ENCODE measurements at places on chromosomes 4 and X.

DNA sequence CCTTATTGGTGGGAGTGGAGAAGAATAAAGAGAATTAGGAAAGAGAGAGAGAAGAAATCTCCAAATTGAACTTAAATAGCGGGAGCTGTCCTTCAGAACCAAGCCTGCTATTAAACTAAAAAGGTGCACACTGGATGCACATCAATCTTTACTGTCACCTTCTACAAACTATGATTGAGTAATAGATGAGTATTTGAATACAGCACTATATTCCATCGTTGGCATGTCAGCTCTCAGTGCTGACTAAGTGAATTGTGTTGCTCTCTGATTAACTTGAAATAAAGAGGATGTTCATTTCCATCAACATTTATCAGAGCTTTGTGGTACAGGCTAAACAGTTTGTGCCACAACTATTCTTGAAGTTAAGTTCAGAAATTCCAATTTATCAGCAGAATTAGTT is 143.7 kb upstream of the PABPC4L start:
- DNase-seq, result no peak

DNA sequence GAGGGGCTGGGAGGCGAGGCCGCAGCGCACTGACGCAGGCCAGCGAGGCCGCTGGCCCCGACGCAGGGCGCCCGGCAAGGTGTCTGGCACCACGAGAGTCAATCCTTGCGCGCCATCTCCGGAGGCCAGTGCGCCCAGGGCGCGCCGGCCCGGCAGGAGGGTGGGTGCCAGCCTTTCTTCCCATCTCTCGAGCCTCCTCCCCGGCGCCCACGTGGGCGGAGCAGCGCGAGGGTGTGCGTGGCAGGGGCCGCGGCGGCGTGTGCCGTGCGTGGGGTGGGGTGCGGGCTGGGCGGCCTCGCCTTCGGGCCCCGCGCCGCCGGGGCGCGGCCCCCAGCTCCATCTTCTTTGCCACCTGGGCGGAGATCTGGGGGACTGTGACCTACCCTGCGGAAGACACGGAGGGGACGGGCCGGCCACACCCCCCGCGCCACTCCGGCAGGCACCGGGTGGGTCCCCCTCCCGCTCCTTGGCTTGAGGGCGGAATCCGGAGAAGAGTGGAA is 877 bp downstream of the JAKMIP1 start:
- DNase-seq, result no peak

DNA sequence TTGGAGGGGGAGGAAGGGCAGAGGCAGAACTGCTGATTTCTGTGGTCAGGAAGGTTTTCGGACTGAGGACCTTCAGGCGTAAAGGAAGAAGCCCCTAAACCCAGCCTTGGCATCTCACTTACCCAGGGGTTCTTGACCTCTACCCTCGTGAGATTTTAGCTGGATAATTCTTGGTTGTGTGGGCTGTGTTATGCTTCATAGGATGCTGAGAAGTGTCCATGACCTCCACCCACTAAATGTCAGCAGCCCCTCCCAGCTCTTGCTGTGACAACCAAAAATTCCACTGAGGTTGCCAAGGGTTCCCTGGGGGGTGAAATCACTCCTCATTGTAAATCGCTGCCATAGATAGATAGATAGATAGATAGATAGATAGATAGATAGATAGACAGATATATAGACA is 5.8 kb upstream of the CRLF2 start:
- no peak for DNase-seq

DNA sequence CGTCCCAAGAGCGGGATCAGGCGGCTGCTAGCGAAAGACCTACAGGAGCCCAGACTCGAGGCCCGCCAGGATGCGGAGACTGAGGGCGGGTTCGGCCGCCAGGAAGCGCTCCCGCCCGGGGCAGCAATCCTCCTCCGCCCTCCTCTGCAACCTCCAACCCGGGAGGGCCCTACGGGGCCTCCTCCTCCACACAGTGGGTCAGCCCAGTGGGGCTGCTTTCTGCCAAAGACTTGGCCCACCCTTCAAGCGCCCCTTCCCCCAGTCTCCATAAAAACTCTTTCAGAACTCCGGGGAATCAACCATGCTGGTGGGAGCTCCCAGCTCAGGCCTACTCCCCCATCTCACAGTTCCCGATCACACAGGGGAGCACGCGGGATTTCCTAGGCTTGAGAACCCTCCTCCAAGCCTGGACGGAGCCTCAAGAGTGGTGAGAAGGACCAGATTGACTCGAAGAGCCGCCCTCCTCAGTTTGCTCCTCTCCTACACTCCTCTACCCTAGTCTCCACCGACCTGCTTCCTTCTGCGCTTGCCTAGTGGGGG is 77.5 kb downstream of the RLIM start:
- DNase-seq, result no peak

GRCh38 chrX:41449615-41450014 is 2.5 kb downstream of the NYX start:
- DNase-seq, result no peak

- no peak for DNase-seq
Observed at GRCh38 chr4:67696061-67696460, 4.9 kb downstream of the UBA6 start.

- DNase-seq, result no peak
Observed at GRCh38 chrX:98398542-98398941, 1514.8 kb downstream of the RPA4 start.

DNA sequence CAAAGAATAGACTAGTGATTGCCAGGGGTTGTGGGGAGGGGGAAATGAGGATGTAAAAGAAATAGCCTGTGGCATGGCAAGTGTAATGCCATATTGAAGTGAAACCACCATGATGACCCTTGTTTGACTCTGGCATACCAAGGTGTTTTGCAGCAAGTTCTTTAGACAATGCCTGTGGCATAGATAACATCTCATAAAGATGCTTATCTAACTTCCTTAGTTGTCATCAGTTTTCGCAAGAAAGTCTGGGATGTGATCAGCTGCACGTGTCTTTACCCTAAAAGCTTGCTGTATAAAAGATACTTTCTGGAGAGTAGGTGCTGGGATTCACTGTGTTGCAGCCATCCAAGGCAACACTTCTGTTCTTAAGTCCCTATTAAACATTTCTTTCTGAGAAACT is 176.1 kb upstream of the MAGEB16 start:
- no peak for DNase-seq

DNA sequence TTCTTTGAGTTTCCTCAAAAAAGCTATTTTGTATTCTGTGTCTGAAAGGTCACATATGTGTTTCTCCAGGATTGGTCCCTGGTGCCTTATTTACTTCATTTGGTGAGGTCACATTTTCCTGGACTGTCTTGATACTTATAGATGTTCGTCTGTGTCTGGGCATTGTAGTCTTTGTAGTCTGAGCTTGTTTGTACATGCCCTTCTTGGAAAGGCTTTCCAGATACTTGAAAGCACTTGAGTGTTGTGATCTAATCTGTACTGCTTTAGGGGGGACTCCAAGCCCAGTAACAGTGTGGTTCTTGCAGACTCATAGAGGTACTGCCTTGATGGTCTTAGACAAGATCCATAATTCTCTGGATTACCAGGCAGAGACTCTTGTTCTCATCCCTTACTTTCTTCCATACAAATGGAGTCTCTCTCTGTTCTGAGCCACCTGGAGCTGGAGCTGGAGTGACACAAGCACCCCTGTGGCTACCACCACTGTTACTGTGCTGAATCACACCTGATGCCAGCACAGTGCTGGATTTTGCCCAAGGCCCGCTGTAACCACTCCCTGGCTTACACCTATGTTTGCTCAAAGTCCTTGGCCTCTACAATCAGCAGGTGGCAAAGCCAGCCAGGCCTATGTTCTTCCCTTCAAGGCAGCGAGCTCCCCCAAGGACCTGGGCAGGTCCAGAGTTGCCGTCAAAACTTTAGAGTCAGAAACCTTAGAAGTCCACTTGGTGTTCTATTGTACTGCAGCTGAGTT is 72.3 kb upstream of the EFHC2 start:
- DNase-seq, result no peak

DNA sequence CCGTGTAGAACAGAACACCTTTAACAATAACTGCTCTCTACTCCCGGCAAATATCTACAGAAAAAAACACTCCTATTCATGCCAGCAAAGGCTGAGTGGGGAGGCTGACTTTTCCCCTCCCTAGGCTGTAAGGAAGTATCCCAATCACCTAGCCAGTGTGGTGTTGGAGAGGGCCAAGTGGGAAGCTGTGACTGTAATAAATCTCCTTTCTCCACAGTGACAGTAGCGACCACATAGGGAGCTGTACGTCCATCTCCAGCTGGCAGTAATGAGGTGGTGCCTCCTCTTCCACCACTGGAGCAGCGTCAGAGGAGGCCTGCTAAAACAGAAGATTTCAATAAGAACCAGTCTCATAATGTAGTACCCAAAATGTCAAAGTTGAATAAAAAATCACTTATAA is 47.9 kb upstream of the PLAC1 start:
- DNase-seq, result no peak

DNA sequence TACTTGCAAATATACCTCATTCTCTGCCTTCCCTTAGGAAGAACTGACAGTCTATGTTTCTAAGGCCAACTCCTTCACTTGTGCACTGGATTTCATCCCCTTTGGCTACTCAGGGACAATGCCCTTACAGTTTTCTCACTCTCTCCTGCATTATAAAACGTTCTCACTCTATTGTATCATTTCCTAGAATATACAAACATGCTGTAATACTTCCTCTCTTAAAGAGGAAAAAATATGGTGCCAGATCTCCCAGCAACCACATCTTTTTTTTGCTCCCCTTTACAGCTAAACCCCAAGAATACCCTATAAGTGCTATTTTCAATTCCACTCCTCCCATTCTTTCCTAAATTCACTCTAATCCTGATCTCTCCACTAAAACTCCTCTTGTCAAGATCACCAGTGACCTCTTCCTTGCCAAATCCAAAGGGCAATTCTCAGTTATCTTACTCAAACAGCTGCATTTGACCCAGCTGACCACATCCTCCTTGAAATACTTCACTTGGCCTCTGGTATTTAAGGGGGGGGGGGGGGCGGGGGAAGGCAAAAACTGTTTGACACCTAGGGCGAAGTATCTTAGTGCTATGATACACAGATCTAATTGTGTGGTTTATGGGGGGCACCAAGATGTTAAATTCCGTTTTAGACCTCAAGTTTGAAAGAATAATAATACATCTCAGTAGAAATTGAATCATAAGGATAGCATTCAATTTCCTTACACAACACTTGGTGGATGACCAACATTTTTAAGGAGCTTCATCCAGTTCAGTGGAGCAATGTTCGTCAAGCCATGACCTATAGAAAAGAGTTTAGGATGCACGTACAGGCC is 1.6 kb downstream of the RCHY1 start:
- no peak for DNase-seq

- no peak for DNase-seq
Observed at GRCh38 chr4:83589279-83589678, 53.4 kb downstream of the GPAT3 start.

DNA sequence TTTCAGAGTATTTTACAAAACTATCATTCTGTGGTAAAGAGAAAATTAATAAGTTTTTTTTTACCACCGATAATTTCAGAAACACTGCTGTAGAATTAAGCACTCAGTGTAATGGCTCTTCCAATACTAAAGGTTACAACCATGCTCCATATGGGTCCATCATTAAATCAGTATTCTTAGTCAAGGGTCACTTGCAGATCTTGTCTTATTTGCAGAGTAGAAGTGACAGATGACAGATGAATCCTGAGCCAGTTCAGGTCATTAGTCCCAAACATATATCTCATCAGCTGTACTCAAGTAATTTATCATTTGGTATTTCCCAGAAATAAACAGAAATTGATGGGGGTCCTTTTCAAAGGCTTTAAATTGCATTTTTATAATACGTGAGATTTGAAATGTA is 182.9 kb downstream of the CFAP47 start:
- DNase-seq, result no peak

DNA sequence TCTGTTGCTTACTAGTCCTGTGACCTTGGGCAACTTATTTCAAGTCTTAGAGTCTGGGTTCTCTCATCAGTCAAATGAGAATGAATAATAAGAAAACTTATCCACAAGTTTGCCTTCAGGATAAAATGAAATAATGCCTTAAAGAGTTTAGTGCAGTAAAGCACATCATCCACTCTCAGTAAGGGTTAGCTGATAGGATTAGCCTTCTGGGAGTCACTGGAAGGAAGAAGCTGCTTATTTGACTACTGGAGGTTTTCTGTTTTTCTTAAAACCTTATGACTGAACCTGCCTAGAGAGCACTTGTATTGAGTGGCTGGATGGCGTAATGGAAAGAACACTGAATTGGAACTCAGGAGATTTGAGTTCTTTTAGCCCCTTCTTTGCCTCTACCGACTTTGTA is 1.8 kb downstream of the RNF128 start:
- DNase-seq, result no peak

GRCh38 chr4:140092094-140092851 is 61.7 kb downstream of the MAML3 start:
- DNase-seq, result no peak

DNA sequence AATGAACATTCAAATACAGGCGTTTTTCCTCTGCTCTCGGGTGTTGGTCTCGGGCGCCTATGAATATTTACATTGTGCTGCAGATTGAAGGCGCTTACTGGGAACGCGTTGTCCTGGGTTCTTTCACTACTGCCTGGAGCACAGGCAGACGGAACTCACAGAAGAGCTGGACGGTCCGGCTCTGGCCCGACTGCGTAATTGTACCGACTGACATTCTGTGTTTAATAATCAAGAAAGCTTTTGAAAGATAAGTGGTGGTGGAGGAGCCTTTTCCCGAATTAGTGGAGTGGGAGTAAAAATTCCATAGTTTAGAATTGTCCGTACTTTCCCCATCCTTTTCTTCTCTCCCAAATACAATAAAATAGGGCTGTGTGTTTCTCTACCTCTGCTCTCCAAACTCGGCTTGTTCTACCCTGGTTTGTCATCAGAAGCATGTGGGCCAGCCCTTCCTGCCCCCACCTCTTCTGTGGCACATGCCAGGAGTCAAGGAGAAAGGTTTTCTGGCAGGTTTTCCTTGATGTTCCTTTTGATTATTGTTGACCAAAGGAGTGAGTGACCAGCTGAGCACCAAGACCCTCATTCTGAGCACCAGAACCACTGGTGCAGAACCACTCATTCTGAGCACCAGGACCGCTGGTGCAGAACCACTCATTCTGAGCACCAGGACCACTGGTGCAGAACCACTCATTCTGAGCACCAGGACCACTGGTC is 2.3 kb downstream of the FHDC1 start:
- no peak for DNase-seq

GRCh38 chr4:93693141-93693540 is 135.4 kb upstream of the ATOH1 start:
- DNase-seq, result no peak

- DNase-seq, result no peak
Observed at GRCh38 chr4:56513517-56513916, 7.9 kb downstream of the ARL9 start.

- no peak for DNase-seq
Observed at GRCh38 chr4:62004881-62005280, 804.8 kb downstream of the ADGRL3 start.

- no peak for DNase-seq
Observed at GRCh38 chr4:71187404-71188155, 151.2 kb upstream of the SLC4A4 start.

GRCh38 chr4:101958547-101958946 is 168.0 kb downstream of the BANK1 start:
- no peak for DNase-seq

DNA sequence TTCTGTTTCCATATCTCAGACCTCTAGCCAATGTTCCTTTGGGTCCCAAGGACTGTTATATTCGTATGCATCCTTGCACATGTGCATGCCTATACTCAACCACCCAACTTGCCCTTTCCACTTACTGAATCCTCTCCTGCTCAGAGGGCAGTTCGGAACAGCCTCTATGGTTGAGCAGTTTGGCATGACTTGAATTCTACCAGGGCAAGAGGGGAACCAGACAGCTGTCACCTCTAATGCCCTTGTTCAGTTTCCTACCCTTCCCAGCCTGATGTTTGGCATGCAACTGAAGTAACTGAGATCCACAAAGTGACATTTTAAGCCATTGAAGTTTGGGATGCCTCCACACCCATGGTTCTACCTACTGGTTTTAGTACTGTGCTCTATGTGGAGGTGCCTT is 17.5 kb downstream of the DRP2 start:
- DNase-seq, result no peak
